Esophagus muscularis mucosa (tissue), 4 donors: ENCODE measurements at places on chromosomes 6 and 20. TPM values are rescaled to one million over a fixed set of nuclear protein-coding genes. Genes with fewer than 3 reads are reported as not detected.

GRCh38 chr20:57223648-57224489, 42.6 kb downstream of the BMP7 start:
- DNase-seq, result no peak

- DNase-seq, result no peak
Measured at GRCh38 chr6:16547587-16547986, 213.7 kb downstream of the ATXN1 start.

DNA sequence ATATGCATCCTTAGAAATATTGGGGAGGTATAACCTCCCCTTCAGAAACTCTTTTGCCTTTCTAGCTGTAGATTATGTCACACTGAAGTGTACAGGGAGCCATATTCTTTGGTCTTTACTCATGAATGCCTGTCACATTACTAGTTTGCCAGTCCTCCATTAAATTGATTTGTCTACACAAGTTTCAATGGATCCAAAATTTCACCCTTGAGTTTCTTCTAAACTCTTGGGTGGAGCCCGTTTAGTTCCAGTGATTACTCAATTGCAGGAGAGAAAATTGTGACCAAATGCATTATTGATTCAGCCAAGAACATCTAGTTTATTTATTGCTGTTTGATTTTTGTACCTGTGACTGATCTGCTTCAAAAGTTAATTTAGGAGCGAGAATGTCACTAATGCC, 60.4 kb upstream of the TFB1M start:
- DNase-seq, result no peak

DNA sequence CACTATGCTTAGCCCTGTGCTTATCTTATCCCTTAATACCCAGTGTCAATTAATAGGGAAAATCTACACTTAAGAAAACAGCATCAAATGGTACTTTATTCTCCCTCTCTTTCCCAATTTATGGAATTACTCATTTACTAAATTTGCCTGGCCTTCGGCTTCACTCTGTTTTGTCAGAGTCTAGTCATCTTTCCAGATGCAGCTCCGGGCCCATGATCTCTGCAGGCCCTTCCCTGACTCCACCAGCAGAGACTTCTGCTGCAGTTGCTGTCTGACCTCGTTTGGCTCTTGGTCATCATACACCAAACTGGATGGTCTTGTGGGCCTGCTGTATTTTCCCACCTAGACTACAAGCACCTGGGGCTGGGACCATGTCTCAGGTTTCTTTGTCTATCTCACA, 27.4 kb downstream of the MRS2 start:
- DNase-seq, result no peak

DNA sequence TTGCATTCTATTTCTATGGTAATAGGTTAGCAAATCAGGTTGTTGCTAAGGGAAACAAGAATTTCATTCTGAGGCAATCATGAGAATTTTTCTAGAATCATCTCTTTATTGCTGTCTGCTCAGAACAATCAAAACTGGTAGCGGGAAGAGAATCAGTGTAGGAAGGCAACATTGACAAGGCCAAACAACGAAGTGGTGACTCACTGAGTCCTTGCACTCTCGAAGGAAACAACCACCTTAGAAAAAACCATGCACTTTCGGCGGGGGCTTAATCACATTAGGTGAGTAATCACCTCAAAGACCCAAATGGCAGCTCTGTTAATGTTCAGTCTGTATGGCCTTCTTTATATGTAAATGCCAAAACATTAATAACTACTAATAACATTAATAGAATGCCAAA, 78.8 kb upstream of the MAP7 start:
- no peak for DNase-seq

GRCh38 chr20:32234135-32234808, 26.6 kb downstream of the POFUT1 start:
- no peak for DNase-seq

DNA sequence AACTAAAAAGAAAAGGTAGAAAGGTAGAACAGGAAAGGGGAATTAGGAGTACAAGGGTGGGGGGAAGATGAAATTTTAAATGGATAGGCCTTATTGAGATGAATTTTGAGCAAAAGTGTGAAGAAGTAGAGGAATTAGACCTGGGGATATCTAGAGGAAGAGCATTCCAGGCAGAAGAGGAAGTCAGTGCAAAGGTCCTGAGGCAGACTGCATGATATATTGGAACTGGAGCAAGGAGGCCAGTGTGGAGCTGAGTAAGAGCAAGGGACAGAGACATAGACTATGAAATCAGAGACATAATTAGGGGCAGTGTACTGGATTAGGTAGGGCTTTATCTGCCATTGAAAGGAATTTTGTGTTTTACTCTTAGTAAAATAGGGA, 40.4 kb downstream of the MAPK14 start:
- no peak for DNase-seq

DNA sequence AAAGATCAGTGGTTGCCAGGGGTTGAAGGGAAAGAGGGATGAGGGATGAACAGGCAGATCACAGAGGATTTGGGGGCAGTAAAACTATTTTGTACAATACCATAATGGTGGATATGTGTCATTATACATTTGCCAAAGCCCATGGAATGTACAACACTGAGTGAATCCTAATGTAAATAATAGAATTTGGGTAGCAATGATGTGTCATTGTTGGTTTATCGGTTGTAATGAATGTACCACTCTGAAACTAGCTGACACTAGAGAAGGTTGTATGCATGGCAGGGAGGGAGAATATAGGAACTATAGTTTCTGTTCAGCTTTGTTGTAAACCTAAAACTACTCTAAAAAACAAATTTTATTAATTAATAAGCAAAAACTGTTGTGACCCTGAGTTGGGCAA, 17.8 kb upstream of the ASF1A start:
- no peak for DNase-seq

- DNase-seq, result no peak
Measured at GRCh38 chr6:162712694-162713093, 14.9 kb downstream of the PRKN start.

DNA sequence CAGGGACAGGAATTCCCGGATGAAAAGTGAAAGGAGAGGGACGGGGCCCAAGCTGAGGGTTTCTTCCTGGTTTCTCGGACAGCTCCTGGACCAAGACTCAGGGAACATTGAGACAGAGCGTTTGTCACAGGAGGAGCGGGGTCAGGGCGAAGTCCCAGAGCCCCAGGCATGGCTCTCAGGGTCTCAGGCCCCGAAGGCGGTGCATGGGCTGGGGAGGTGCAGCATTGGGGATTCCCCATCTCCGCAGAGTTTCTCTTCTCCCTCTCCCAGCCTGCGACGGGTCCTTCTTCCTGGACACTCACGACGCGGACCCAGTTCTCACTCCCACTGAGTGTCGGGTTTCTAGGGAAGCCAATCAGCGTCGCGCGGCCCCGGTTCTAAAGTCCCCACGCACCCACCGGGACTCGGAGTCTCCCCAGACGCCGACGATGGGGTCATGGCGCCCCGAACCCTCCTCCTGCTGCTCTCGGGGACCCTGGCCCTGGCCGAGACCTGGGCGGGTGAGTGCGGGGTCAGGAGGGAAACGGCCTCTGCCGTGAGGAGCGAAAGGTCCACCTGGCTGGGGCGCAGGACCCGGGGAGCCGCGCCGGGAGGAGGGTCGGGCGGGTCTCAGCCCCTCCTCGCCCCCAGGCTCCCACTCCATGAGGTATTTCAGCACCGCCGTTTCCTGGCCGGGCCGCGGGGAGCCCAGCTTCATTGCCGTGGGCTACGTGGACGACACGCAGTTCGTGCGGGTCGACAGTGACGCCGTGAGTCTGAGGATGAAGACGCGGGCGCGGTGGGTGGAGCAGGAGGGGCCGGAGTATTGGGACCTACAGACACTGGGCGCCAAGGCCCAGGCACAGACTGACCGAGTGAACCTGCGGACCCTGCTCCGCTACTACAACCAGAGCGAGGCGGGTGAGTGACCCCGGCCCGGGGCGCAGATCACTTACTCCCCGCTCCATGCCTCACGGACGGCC, 54.6 kb upstream of the POLR1H start:
- DNase-seq, result peak; percentile 91

DNA sequence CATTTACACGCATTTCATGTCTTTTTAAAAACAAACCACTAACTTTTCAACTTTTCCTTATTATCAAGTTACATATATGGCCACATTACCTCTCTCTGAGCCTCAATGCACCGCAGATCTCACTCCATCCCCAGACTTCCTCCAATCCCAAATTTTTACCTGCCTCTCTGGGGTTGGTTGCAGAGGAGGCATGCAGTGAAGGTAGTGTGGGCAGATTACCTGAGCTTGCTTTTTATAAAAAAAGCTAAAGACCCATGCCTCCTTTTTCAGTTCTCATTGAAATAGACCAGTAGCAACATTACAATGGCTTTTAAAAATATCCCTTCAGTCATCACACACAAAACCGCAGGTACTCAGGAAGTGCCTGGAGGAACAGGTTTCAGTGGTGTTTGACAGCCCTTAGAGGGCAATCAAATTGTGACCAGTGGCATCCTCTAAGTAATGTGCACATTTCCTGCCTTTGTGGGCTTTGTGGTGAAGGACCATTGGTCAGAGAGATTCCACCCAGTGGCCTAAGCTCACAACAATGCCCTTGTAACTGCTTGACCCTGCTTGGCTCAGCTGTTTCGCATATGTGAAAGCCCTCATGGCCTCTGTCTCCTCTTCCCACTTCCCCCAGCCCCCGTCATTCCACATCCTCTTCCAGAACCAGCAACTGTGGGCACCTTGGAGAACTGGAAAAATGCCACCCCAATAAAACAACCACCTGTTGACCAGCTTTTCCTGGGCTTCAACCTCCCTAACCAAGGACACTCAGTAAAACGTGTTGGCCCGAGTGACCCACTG, 30.2 kb upstream of the IL17A start:
- DNase-seq, result peak; percentile 88

DNA sequence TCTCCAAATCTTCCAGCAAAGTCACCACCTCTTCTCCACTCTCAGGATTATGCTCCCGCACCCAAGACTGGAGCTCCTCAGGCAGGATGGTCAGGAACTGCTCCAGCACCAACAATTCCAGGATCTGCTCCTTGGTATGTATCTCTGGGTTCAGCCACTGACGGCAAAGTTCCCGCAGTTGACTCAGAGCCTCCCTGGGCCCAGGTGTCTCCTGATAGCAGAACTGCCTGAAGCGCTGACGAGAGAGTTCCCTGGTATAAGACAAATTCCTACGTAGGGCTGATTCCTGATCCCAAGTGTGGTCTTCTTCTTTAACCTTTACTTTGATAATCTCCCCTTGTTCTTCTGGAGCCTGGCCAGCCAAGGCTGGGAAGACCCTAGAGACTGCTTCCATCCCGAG, 60.6 kb downstream of the GPX5 start:
- no peak for DNase-seq

GRCh38 chr20:19027971-19028370, 184.5 kb upstream of the SLC24A3 start:
- DNase-seq, result peak; percentile 45

DNA sequence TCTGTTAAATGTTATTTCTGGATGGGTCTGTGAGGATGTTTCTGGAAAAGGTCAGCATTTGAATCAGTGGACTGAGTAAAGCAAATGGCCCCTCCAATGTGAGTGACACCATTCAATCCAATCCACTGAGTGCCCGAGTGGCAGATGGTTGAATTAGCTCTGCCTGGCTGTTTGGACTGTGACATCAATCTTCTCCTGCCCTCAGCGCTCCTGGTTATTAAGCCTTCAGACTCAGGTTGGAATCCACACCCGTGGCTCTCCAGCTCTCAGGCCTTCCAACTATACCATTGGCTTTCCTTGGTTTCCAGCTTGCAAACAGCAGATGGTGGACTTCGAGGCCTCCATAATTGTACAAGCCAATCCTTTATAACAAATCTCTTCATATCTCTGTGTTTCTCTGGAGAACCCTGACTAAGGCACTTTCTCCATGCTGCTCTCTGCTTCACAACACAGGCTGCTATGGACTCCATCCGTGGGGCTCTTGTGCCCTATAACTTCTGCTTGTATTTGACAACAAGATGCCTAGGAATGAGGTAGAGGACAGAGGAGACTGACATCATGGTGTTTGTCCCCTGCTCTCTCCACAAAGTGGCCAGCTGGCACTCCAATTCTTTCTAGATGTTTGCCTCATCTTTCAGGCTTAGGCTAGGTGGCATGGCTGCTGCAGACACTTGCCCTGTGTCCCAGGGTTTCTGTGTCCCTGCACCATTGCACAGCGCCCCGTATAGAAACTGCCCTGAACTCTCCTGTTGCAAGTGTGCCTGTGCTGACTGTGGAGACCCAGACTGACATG, 4.8 kb upstream of the CSTL1 start:
- peak; percentile 47 for DNase-seq

DNA sequence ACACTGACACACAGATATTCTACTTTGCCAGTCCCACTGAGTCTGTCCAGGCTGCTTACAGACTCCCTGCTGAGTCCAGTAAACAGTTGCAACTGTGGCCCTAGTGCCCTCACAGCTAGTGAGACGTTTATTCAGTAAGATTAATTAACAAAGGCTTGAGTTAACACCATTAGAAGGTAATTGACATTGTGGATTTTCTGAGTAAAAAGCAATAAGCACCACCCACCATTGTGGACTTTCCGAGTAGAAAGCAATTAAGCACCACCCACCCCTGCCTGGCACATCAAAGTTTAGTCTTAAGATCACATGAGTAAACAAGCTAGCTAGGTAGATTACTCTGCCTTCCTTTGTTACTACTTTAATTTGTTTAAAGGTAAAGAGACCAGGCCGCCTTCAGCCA, 408.6 kb upstream of the IMPG1 start:
- DNase-seq, result no peak

GRCh38 chr20:47468290-47469050, 33.2 kb upstream of the NCOA3 start:
- DNase-seq, result no peak

BHLHE23 gene
- total RNA-seq, result not detected

THEMIS gene
- total RNA-seq, result 0.83 TPM

ANKEF1 gene
- 0.42 TPM for total RNA-seq

C20orf202 gene
- 0.17 TPM for total RNA-seq

MRPL18 gene
- total RNA-seq, result 72.7 TPM

SIRPA gene
- 39.8 TPM for total RNA-seq

TMEM170B gene
- 7.0 TPM for total RNA-seq
